Prostate gland (tissue), 2 donors: ENCODE measurements at places on chromosomes 2 and 18.

- no peak for DNase-seq
Observed at GRCh38 chr2:142642650-142643049, 234.8 kb upstream of the KYNU start.

- DNase-seq: no peak
Observed at GRCh38 chr2:29871541-29871940, 49.8 kb downstream of the ALK start.

GRCh38 chr18:8801263-8801901 lies 96.0 kb downstream of the MTCL1 start:
- no peak for DNase-seq

DNA sequence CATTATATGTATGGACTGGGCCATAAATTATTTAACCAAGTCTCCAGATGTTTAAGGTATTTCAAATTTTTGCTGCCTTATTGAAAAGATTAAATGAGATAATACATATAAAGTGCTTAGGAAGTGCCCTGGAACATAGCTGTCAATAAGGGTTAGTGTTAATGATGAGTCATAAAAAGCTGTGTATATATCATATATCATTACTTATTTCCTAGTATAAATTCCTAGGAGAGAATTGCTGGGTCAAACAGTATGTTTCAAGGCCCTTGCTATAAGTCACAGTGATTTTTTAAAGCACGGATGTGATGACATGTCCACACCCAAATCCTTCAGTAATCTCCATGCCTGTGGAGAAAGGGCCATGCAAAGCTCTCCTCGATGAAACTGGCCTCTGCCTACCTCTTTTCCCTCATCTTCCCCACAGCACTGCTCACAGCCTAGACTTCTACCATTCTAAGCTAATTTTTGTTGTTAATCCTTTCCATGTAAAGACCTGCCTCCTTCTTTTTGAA lies 8.5 kb downstream of the ZNF2 start:
- no peak for DNase-seq

- DNase-seq: no peak
Observed at GRCh38 chr2:190791347-190791975, 89.2 kb upstream of the GLS start.

- no peak for DNase-seq
Observed at GRCh38 chr2:120634533-120634932, 101.1 kb upstream of the GLI2 start.

DNA sequence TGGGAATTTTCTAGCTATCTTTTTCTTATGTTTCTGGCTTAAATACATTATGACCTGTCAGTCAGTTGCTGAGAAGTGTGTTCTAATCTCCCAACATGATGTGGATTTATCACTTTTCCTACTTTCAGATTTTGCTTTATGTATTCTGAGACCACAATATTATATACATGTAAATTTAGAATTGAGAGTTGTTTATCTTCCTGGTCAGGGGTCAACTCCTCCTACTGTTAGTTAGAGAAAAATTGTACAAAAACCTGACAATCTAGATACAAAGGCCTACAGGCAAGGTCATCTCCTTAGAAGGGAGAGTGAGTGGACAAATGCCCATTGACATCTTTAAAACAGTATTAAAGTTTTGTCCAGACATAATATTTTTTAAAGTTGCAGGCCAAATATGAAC lies 30.6 kb downstream of the C18orf63 start:
- DNase-seq: no peak

DNA sequence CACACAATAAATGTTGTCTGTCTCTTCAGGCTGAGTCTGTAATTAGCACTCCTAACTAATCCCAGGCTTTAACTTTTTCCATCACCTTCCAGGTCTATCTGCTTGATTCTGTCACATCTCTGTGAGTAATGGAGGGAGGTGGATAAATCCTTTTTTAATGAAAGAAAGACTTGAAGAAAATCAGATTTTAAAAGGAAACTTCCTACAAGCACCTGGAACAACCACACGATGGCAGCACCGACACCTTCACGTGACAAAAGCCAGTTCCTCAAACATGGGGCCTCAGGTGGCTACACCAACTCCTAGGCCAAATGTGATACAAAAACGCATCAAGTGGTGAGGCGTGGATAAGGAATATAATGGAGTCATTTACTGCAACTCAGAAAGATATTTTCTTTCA lies 41.8 kb downstream of the TGFBRAP1 start:
- no peak for DNase-seq

DNA sequence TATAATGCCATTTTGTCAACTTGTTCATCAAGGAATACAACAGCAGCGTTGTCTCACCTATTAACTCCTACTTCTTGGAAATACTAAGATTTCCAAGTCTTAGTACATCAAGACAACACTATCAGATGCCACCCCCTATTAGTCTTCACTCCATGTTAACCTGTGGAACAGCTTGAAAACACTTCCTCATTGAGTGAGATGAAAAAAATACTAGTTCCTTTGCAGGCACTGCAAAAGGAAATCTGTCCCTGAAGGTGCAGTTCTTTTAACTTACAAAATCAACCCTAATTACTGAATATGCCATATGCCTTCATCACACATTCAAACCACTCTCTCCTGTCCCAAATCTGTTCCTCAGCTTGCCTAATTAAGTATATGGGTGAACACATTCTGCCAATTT lies 4.0 kb downstream of the CWC22 start:
- DNase-seq: no peak

DNA sequence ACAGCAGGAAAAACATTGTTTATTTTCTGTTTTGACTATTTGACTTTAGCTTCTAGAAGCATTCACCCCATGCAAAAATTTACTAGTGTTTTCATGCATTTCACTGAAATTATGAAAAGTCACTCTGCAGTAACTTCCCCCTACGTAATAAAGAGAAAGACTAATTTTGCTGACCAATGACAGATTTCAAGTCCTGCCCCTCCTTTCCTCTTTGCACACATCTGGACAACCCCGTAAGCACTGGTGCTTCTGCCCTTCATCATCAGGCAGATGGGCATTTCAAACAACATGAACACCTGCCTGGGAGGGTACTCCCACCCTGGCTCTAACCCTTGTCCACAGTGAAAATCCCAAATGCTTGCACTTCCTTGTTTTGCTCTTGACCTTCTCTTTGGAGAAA lies 815.0 kb upstream of the ID2 start:
- DNase-seq: no peak

GRCh38 chr2:108257757-108258331 lies 18.1 kb downstream of the SULT1C3 start:
- DNase-seq: no peak

DNA sequence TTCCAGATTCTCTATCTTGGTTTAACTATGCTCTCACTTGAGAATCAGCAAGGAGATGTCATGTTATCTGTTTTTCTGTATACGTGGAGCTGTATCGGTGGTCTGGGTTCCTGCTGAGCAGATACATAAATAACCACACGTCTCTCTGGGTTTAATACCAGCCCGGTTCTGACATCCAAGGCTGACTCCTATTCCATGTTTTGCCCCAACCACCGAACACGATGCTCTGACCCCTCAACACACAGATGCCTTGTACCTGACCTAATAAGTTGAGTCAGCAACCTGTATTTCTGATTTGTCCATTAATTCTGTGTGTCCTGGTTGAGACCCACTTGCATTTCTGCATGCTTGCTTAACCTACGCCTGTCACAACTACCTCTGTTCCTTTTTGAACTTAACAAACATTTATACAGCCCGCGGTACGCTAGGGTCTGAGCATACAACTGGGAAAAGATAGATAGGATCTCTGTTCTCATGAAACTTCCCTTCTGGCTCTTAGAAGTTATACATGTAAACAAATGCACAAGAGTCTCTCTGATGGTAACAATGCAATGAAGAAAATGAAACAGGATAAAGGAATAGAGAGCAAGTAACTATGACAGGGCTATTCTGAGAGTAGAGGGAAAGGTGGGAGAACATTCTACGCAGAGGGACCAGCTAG lies 480.4 kb downstream of the PARD3B start:
- DNase-seq: no peak

GRCh38 chr2:127615511-127616166 lies 30.3 kb upstream of the GPR17 start:
- peak; percentile 67 for DNase-seq

- DNase-seq: no peak
Observed at GRCh38 chr2:96117701-96118588, 1.6 kb upstream of the ADRA2B start.

DNA sequence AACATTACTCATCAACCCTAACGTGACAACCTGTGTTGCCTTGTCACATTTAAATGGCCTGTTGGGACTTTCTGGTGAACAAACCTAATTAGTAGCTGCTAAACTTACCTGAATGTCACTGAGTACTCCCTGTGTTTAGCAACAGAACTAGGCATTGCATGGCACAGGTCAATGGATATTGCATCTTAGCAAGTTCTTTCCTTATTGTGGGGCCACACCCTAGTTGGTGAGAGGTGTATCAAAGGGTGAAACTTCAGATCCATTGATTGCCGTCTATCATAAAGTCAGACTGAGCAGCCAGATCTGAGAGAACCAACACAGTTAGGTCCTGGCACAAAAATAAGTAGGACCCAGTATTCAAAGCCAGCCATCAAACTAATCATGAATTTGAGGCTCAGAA lies 29.8 kb upstream of the ZNF385B start:
- DNase-seq: no peak

- DNase-seq: no peak
Observed at GRCh38 chr2:177782613-177783012, 290.0 kb downstream of the PDE11A start.

DNA sequence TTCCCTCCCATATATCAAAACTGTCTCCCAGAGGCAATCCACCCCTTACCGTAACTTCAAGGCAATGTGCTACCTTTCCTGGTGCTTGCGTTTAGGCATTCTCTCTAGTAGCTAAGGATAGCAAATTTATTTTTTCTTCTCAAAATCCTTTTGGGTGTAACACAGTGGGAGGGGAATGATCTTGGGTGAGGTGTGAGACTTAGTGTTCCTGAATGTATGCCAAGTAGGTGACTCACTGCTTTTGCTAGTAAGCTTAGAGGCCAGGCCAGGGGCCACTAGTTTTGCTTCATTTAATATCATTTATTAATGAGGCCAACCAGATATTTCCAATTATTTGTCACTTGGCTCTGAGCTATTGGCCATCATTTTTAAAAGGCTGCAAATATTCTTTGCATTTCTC lies 135.5 kb downstream of the NAPG start:
- no peak for DNase-seq

DNA sequence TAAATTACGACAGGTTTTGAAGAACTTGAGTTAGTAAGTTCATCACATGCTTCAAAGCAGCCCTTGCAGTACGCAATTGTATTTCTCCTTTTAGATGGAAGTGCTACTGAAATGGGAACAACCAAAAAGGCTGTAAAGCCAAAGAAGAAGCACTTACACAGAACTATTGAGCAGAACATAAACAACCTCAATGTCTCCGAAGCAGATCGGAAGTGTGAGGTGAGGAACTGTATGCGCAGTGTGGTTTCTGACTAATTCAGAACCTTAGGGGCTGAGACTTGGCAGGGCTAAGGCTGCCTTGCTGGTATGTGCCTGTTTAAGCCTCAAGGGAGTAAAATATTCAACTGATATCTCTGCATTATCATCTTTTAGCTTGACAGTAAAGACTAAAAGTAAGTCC lies 8.4 kb downstream of the NCAPH start:
- no peak for DNase-seq

- DNase-seq: no peak
Observed at GRCh38 chr2:17719562-17720371, 33.8 kb downstream of the SMC6 start.

- DNase-seq: peak; percentile 94
Observed at GRCh38 chr18:3451183-3451988, 1.4 kb downstream of the TGIF1 start.

GRCh38 chr2:52402128-52402527 lies 1365.5 kb upstream of the CHAC2 start:
- DNase-seq: no peak

DNA sequence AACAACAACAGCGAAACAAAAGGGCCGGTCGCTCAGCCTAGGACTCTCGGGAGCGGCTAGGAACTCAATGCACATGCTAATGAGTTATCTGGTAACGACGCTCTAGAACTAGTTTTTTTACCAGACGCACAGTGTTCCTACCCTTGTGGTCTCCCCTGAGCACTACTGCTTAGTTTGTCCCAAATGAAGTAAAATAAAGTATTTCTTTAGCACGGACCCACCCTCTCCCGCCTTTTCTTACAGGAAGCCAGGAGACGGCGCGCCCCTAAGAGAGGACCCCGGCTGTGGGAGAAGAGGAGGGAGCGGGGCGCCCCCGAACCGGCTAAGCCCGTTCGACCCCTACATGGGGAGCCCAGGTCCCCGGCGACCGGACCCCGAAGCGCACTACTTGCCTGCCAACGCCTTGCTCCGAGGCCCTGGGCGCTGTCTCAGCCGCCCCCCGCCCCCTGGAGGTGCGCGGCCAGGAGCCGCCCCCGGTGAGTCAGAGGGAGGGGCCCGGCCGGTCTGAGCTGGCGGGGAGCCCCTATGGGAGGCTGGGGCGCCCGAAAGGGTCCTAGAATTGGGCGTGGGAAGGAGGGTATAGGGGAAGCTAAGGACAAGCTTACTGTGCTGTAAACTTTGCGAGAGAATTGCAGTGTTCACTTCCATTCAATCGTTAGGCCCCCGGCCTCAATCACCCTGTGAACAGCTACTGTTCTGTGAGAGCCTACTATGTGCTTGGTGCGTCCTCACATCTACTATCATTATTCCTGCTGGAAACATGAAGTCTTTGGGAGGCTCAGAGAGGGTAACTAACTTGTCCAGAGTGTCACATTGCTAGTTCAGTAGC lies 3.6 kb upstream of the CAPG start:
- DNase-seq: peak; percentile 57

DNA sequence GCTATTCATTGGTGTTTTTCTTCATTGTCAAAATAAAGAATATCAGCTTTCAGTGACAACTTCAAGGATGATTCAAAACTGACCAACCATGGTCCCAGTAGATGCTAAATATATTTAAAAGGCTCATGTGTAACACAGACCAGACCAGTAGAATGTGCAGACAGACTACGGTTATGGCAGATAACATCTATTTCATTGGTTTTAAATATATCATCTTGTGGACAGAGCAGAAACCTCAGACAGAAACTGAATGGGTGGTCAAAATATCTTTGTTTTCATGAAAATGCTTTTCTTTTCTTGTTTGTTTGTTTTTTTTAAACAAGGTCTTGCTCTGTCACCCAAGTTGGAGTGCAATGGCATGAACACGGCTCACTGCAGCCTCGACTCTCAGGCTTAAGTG lies 107.4 kb upstream of the CREB1 start:
- DNase-seq: no peak
